ENCODE measurements at places on chromosomes 3 and 15. TPM values are rescaled to one million over a fixed set of nuclear protein-coding genes. Genes with fewer than 3 reads are reported as not detected.
A peak's percentile ranks its signal among the peaks of the same experiment; 100 is the strongest.

The TEX55 gene
- total RNA-seq: not detected

The UBAP1L gene
- total RNA-seq: 1.3 TPM

The CPA3 gene
- total RNA-seq: 0.74 TPM

The THOC7 gene
- 76.9 TPM for total RNA-seq

The BOC gene
- 5.3 TPM for total RNA-seq

The CHRNA3 gene
- total RNA-seq: 0.17 TPM

DNA sequence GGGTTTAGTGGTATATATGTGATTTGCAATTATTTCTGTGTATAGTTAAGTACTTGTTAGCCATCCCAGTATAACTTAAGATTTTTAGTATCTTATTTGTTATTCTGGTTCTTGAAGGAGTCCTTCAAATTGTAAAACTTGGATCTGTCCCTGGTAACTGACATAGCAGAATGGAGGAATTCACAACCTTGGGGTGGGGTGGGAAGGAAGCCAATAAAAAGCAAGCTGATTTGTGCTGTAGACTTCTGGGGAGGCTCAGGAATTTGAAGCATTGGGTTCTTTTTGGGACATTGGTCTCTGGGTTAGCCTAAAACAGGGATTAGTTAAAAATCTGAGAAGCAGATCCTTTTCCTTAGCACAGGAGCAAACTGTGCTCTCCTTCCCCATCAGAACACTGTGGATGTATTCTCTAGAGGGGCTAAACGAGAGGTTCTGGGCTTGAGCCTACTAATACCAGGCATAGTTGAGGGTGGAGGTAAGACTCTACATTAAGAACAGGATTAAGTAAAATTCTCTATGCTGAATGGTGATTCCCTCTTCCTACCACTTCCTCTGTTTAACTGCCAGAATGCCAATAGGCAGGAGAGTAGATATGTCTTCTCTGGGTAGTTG, 42.2 kb downstream of the GMPS start:
- H3K27ac ChIP-seq: peak overlapping the region; percentile 14
- H3K4me3 ChIP-seq: no peak overlapping the region

DNA sequence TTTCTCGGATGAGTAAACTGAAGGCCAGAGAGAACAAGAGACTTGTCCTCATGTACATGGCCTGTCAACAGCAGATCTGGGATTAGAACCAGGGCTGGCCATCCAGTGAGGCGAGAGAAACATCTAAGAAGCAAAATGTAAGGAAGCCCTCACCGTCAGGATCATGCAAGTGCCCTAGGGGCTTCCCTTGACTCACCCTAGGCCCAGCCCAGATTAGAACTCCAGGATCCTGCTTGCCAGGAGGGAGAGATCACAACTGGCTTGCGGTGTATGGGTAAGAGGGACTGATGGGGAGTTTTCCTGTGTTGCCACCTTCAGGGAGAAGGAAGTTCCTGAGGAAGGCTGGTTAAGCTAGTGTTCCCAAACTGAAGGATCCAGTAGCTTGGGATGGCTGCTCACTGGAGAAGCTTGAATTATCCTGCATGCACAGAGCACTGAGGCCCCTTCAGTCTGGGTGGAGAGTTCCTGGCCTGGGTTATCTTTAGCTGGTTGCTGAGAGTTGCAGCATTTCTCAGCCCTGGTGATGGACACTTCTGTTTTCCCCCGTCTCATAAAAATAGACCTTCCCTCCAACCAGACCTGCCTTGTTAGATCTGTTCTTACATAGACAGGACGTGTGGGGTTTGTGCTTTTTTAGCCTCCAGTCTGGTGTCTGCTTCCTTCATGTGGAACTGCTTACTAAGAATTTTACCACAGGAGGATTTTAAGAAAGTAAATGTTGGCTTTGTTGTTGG, 28.2 kb upstream of the XIRP1 start:
- no peak for DNase-seq
- H3K27me3 ChIP-seq: no peaks in the 10 kb centered on the region
- no peak overlapping the region for H3K27ac ChIP-seq

Measured in psoas muscle (tissue), 8 donors.